ENCODE measurements at places on chromosomes 5 and 9.

DNA sequence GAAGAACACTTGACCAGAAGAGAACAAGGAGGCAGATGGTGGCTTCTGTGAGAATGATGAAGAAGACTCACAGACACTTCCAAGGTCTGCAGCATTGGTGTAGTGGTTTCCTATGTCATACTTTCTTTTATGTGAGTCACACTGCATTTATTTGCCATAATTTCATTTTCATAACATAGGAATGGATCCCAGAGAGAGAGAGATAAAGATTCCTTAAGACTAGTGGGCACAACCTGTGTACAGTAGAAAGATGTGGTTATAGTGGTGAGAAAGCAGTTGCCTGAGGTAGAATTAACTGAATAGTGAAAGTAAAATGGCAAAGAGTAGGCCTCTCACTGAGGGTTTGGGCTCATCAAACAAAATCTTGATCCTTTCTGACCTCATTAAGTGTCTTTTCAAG is 7.6 kb upstream of the CCDC152 start:
- DNase-seq: peak; percentile 9

GRCh38 chr9:38229104-38229500 is 160.1 kb upstream of the SHB start:
- no peak for DNase-seq

DNA sequence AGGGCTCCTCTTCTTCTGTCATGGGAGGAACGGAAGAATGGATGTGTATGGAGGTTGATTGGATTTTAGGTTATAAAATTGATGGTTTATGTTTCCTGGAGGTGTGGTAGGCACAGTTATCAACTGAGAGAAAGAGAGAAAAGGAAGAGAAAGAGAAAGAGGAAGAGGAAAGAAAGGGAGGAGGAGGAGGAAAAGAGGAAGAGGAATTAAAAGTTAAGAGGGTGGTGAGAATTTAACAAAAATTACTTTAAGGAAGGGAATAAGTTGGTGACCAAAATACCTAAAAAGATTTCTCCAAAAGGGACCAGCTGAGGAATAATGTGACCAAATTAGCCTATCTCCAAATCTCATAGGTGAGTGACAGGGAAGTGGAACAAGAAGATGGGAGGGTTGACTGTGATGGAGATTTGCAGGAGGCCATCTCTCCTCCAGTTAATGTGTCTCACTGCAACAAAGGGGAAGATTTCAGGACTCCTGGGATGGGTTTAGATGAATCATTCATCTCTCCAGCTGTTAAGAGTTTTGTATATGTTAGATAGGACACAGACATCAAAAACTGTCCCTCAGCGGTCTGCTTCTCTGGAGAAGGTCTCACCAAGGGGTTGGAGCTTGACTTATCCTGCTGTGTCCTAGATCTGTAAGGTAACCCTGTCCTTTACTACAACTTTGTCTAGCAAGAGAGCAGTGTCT is 76.0 kb upstream of the TMC1 start:
- DNase-seq: no peak

GRCh38 chr5:72436796-72437471 is 70.3 kb downstream of the ZNF366 start:
- DNase-seq: no peak

GRCh38 chr5:140148508-140148907 is 22.8 kb downstream of the IGIP start:
- peak; percentile 9 for DNase-seq

- no peak for DNase-seq
These were observed 34.9 kb upstream of the TEK start for GRCh38 chr9:27073841-27074728.

DNA sequence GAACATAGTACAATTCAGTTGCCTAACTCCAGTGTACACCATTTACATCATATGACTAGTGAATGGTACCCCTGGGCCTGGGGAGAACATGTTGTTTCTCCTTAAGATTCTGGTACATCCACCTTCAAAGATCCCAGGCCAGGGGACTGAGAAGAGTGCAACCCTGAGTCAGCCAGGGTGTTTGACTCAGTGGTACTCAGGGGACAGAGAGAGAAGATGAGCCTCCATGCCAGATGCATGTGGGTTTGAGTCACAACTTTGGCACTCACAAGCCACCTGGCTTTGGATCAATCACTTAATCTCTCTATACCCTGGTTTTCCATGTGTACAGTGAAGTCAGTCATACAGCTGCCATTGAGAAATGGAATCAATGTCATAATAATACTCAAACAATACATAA is 53.7 kb downstream of the MAP1B start:
- no peak for DNase-seq

GRCh38 chr9:4290427-4290837 is 9.4 kb downstream of the GLIS3 start:
- DNase-seq: no peak

DNA sequence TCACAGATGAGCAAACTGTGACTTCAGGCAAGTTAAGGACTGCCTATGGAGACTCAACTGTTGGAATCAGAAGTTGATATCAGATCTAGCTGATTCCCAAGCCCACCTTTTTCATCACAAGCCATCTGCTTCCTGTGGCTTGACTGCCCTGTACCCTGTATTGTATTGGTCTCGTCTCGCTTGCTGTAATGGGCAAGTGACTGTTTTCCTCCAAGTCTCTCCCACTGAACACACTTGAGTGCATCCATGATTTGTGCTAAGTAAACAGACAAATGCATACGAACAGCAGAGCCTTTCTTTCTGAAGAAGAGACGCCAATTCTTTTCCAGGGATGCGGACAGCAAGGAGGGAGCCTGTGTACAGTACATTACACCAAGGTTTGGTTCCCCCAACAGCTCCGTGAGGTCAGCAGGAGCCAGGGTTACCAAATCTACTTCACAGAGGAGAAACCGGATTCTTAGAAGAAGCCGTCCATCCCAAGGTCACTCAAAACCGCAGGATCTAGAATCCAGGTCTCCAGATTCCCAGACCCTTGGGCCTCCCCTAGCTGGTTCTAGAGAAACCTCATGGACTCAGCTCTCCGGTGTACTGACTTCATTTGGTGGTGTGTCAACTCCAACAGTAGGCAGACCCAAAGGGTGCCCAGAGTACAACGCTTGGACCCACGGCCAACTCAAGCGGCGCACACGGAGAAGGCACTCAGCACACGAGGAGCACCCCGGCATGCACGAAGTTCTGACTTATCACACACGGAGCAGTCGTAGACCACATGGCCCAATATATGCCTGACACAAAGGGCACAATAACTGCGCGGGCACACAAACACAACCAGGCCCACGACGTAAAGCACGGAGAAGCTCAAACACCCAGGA is 1.1 kb downstream of the BAG1 start:
- DNase-seq: peak; percentile 7

- DNase-seq: no peak
These were observed 43.7 kb upstream of the ELOVL7 start for GRCh38 chr5:60887746-60888145.

DNA sequence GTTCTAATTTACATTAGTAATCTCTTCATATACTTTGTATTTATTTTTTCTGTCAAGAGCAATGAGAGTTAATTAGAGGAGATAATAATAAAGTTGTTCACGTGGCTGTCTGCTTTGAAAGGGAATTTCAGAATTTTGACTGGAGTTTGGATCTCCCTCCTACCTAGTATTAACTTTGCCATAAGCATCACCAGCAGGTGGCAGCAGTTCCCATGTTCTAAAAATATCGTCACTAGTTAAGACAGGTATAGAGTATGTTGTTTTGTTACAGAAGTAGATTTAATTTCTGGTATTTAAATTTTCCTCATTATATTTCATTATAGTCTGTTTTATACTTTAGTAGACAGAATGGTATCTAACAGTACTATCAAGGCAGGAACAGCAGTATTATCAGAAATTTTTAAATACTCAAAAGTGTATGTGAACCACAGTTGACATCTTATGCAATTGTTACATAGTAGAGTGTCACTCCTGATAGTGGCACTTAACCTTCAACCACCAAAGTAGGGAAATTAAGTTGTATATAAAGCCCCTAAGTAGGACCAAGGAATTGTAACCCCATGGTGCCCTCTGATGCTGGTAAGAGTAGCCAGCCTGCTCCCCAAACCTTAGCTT is 20.4 kb downstream of the GNPDA1 start:
- DNase-seq: peak; percentile 54

DNA sequence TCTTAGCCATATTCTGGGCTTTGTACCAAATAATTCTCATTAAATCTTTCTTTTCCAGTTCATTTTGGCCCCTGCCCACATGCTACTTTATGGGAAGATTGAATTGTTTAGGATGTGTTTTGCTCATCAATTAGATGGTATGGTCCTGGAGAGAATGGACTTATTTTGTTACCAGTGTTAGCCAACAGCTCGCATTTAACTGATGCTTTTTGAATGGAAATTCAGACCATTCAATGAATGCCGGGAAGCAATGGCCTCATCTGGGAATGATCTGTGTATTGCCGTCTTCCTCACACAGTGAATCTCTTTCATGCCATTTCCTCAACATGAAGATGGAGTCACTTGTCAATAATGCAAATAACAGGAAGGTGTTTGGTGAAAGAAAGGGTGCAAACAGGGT is 370.6 kb upstream of the PIK3R1 start:
- DNase-seq: no peak

- DNase-seq: no peak
These were observed 65.2 kb downstream of the JMY start for GRCh38 chr5:79301046-79301712.

GRCh38 chr5:172111852-172112225 is 76.2 kb downstream of the STK10 start:
- peak; percentile 75 for DNase-seq

GRCh38 chr9:90457386-90458190 is 185.0 kb downstream of the DIRAS2 start:
- no peak for DNase-seq

- DNase-seq: no peak
These were observed 74.5 kb downstream of the F2RL2 start for GRCh38 chr5:76548525-76549229.

DNA sequence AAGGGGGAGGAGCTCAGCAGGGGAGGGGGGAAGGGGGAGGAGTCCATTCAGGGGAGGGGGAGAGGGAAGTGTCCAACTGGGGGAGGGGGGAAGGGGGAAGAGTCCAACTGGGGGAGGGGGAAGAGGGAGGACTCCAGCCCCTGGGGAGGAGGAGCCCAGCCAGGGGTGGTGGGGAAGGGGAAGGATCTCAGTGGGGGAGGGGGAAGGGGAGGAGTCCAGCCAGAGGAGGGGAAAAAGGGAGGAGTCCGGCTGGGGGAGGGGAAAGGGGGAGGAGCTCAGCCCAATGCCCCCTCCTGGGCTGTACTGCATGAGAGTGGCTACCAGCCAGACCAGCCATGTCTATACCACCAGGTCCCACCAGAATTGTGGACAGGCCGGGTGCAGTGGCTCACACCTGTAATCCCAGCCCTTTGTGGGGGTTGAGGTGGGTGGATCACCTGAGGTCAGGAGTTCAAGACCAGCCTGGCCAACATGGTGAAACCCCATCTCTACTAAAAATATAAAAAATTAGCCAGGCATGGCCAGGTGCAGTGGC is 30.6 kb upstream of the ADAMTS2 start:
- no peak for DNase-seq

GRCh38 chr5:24331531-24331930 is 313.2 kb downstream of the CDH10 start:
- no peak for DNase-seq

GRCh38 chr5:179869101-179869500 is 10.5 kb upstream of the MRNIP start:
- DNase-seq: no peak

GRCh38 chr5:113093558-113093957 is 117.0 kb downstream of the DCP2 start:
- DNase-seq: no peak

Measured in brain microvascular endothelial cell (primary cell).